ENCODE measurements at places on chromosomes 6 and 20.

DNA sequence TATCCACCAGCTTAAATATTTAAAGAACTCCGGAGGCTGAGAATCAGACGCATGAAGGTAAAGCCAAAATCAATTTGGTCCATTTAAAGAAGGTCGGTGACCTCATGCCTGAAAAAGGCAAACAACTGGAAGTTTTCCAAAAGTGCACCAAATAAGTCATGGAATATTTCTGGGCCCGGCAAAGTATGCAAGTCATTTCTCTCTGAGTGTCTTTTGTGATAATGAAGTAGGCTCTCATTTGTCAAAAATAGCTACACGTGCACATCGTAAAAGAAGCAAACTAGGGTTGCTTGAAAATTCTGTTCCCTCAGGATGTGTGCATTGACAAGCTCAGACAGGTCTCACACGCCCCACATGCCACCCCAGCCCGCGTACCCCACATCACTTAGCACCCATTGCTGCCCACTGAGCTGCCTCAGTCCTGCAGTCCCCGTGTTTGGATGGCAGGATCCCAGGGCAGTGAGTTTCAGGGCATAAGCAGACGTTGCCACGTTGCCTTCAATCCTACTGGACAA is 20.5 kb upstream of the PYGB start:
- no peak for DNase-seq

- no peak for DNase-seq
Measured at GRCh38 chr20:14726591-14726990, 389.2 kb upstream of the FLRT3 start.

DNA sequence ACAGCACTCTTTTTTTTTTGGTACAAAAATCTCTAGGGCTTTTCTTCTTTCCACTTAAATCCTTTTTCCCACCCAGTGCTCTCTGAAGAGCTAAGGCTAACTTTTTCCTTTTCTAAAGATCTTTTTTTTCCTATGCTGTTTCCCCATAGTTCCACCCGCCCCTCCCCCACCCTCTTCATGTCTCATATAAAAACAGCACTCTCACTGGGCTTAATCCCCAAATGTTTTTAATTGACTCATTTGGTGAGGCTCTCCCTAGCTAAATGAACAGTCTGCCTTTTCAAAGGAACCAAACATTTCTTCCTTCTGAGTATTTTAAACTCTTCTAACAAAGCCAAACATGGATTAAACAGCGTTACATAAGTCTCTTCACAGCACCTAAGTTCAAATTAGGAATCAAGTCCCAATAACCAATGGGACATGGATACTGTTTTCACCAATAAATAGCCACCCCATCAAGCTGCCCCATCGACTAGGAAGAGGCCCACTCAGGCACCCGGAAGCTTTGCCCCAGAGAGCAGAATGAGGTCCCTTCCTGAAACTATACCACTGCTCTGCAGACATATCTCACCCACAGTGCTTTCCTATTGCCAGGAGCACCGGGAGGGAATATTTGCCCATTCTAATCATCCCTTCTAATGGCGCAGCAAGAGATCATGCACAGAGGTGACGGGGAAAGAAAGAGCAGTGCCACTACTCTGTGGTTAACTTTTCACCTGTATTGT is 63.7 kb downstream of the ATXN1 start:
- no peak for DNase-seq

DNA sequence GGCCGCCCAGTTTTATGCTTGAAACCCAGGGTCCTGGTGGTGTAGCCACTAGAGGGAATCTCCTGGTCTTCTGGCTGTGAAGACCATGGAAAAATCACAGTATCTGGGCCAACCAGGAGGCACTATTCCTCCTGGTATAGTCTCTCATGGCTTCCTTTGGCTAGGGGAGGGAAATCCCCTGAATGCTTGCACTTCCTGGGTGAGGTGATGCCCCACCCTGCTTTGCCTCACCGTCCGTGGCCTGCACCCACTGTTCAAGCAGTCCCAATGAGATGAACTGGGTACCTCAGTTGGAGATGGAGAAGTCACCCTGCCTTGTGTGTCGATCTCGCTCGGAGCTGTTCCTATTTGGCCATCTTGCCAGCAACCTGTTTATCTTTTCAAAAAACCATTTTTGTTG is 10.1 kb upstream of the ZNF337 start:
- no peak for DNase-seq

DNA sequence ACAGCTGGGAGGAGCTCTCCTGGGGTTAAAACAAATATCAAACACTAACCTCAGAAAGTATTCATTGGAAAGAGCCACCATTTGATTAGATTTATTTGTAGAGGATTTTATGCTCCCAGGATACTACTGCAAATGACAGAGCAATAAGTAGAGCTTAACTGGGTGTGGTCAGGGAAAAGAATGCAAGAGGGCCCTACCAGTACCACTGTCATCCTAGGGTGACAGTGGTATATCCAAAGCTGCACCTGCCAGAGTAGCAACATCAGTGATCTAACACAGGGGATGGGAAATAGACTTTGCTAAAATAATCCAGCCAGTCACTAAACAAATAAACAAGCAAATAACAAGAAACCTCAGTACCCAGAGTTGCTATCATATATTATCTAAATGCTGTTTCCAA is 29.7 kb downstream of the ERGIC3 start:
- DNase-seq, result no peak

- DNase-seq, result no peak
Measured at GRCh38 chr20:43752561-43753301, 25.9 kb upstream of the GTSF1L start.

All from right forelimb (tissue), 1 donor.